ENCODE measurements at places on chromosomes 5 and 9.

GRCh38 chr5:106825374-106825773 lies 845.4 kb downstream of the EFNA5 start:
- no peak for DNase-seq

DNA sequence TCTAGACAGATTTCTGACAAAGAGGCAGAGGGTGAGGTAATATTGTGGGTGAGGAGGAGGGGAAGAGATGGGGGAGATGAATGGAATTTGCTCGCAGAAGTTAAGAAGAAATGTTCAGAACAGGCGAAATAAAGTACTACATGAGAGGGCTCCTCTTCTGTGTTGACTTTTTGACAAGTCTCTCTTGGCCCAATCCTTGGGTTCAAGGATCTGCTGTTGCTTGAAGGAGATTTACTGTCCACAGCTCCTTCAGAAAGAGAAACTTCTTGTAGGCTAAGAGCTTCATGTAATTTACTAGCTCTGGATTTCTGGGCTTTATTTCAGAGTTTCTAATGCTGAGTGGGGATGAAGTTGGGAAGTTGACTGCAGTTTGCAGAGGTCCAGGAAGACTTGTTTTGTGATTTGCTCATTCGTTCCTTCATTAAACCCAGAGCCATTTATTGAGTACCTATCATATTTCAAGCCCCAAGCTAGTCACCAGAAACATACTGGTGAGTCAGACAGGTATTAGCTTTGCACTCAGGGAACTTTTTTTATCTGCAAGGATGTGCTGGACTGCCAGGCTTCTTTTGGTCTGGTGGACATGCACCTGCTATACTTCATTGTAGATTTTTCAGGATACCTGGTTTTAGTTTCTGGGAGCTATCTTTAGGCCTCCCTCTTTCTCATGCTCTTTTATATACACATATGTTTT lies 402.9 kb upstream of the CLINT1 start:
- no peak for DNase-seq

DNA sequence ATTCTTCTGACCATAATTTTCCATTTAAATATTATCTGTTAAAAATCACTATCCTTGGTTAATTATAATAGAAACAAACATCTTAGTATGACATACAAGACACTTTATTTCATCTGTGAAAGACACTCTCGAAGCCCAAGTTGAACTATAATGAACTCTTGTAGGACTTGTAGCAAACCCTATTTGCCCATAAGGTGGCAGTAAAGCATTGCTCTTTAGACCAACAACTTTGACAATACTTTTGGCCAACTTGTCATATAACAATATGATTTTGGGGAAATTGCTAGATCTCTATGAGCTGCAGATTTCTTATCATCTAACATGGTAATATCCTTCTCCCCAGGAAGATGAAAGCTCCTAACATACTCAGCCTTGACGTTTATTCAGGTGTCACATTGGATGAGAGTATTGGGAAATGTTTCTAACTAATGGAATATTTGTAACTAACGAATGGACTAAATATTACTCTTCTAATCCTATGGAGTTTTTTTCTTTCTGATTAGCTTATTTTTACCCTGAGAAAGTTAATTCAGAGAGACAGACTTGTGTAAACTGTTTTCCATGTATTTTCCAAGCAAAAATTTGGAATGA lies 11.0 kb downstream of the SPINK14 start:
- no peak for DNase-seq

GRCh38 chr9:37446401-37446800 lies 18.8 kb downstream of the ZBTB5 start:
- no peak for DNase-seq

DNA sequence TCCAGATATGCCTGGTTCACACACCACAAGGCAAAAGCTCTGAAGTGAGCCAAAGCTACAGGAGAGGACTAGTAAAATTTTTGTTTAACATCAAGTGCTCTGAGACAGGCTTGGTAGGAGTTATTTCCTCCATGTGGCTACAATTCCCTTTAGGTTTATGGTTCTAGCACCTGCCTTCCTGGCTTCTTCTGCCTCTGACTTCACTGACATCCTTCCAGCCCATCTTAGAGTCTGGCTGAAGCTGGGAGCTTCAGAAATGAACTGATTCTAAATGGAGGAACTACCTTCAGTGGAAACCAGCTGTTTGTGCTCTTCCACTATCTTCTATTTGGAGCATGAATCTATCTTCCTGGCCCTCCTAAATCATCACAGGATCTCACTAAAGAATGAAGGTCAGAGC lies 215.3 kb upstream of the FBXL7 start:
- no peak for DNase-seq
